ENCODE measurements at places on chromosomes 3 and 15.

DNA sequence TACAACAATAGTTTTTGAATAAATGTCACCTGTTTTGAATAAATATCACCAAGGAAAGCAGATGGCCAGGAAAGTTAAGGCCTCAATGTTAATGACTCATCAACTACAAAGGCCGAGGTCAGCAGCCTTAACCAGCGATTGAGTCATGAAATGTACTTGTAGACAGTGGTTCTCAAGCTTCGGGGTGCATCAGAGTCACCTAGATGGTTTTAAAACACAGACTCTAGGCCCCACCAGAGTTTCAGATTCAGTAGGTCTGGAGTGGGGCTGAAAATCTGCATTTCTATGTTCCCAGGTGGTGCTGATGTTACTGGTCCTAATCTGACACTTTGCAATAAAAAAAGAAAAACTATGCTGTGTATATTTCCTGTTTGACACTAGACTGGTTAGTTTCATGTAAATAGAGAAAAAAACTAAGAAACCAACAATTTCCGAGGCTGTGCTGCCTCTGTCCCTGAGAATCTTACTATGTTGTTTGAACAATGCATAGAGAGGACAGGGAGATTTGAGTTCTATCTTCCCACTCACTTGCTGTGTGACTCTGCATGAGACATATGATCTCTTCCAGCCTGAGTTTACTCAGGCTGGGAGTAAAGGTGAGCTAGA is 9.8 kb downstream of the RAB27A start:
- DNase-seq, result no peak

DNA sequence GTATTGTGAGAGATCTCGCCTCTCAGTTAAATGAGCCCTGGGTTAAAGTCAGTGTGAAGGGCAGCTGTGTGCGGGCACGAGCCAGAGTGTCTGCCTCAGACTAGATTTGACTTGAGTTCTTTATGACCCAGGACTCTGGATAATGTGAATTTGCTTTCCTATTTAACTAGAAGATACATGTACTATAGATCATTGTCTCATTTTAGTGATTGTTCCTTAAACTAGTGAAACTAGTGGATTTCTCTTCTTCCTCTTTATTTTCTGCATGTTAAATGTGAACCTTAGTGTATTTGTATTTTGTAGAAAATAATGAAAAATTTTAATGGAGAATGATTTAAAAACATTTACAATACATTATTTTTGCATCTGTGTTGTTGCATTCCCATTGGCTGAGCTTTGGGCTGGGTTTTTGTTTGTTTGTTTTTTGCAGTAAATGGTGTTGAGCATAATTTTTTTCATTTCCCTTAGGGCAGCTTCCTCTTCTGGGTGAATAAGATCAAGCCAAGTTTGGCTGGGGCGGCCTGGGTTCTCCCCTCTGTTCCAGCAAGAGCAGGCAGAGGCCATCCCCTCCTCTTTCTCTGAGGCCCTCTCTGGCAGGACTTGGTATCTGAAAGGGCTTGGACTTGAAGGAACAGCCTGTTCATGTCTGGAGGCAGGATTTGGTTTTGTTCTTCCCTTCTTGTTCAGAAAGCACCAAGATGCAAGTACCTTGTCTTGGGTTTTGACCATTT is 15.0 kb downstream of the GCSAM start:
- DNase-seq, result no peak

GRCh38 chr15:55942332-55942731 is 51.1 kb downstream of the NEDD4 start:
- no peak for DNase-seq

DNA sequence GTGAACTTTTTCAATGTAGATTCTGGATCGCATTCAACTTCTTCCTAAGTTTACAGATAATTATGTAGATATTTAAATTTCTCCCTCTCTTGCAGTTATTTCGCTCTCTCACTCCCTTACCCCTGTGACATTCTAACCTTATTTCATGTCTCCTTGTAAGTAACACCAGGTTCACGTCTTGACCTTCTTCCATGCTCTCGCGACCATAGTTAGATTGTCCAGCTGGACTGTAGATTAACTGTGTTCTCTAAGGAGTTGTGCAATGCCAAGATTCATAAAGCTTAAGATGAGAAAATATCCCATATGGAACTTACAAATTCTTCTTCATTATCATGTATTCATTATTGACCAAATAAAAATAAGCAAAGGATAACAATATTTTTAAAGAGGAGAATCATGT is 430.5 kb downstream of the GABRG3 start:
- DNase-seq, result no peak

GRCh38 chr3:88061746-88062145 is 2.7 kb downstream of the ZNF654 start:
- DNase-seq, result no peak

- no peak for DNase-seq
Measured at GRCh38 chr15:100520132-100520921, 8.4 kb downstream of the CERS3 start.

DNA sequence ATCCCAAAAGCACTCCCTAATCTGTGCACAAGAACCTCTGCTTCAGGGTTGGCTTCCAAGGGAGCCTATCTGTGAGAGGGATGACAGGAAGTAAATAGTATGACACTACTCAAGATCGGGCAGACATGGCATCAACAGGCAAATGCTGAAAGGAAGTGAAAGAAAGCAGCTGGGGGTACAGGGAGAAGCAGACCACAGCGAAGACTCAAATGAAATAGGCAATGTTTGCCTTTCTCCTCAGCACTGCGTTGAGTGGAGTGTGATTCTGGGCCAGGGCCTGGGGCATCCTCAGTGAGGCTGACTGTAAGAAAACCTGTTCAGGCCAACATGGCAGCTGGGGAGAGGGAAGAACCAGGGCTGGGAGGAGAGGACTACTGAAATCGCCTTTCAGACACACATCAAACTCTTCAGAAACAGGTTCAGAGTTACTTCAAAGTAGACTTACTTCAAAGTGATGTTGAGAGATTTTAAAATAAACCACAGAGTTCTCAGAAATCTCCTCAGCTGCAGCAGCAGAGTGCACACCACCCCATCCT is 96.6 kb downstream of the SLC9A9 start:
- DNase-seq, result no peak

- no peak for DNase-seq
Measured at GRCh38 chr15:55407498-55408011, 604 bp downstream of the CCPG1 start.

DNA sequence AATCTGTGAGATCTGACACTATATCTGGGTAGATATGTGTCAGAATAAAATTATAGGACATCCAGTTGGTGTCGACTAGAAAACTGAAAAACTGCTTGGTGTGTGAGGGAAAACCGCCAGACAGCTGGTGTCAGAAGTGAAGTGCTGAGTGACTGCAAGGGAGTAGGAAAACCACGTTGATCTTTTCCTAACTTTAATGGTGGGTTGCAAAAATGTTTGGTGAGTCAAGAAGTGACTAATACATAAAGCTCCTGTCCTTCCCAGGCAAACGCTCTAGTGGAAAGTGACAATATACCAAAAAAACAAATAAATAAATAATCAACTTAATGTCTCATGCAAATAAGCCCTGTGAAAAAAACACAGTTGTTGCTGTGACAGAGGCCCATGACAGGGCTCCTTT is 7.3 kb upstream of the CD96 start:
- no peak for DNase-seq

DNA sequence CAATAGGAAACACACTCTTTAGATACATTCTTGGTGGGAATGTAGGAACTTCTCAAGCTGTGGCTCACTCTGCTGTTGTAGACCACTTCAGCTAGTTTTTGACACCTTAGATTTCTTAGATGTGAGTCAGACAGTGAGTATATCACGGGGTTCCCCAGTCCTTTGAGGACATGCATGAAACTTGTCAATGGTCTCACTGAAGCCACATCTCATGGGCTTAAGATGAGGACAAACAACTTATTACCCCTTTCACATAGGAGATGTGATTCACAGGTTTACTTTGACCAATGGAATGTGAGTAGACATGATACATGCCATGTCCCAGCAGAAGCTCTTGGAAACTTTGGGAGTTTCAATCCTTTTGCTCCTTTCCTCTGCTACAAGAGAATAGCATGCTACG is 325.5 kb downstream of the CHST2 start:
- DNase-seq, result no peak

- DNase-seq, result no peak
Measured at GRCh38 chr3:13207578-13207922, 134.3 kb upstream of the IQSEC1 start.

GRCh38 chr15:86846036-86846435 is 766.4 kb downstream of the AGBL1 start:
- DNase-seq, result no peak

DNA sequence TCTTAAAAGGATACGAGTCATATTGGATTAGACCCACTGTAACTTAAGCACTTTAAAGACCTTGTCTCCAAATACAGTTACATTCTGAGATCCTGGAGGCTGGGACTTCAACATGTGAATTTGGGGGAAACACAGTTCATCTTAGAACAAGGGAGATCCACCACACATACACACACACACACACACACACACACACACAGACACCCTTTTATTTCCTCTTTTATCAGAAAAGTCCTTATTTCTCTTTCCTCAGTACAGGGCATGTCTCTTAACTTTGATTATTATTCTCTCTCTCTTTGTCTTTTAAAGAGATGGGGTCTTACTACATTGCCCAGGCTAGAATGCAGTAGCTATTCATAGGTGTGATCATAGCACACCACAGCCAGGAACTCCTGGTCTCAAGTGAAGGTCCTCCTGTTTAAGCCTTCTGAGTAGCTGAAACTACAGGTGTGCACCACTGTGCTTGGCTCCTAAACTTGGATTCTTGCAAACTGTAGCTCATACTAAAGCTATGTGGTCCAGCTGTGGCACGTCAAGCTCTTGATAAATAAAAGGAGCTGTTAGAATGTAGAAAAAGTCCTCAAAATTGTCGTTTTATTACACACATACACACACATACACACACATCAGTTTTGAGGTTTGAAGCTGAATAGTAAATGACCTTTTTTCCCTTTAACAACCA is 7.4 kb downstream of the GOLM2 start:
- no peak for DNase-seq

DNA sequence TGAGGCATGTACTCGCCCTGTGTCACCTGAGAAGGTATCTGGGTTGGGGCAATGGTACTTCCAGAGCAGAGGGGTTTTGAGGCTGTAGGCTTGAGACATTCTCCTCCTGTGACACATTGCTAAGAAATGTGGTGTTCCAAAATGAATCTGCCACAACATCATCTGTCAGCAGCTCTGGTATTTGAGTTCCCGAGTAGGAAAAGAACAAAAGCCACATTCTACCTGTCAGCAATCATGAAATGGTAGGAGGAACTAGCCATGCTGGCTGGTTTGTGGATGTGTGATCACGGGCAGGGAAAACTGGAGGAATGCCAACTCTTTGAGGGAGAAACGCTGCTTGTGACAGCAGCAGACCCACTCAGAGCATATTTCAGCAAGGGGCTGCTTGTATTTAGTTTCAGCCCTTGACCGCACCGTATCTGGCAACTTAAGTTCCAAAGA is 579.4 kb upstream of the TBL1XR1 start:
- no peak for DNase-seq

DNA sequence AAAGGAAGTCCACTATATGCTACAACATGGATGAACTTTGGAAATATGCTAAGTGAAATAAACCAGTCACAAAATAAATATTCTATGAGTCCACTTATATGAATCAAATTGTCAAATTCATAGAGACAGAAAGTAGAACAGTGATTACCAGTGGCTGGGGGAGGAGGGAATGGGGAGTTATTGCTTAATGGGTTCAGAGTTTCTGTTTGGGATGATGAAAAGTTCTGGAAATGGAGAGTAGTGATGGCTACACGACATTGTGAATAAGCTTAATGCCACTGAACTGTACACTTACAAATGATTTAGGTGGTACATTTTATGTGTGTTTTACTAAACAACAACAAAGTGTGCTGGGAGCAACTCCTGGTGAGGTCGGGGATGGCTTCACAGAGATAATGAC is 38.1 kb downstream of the HOMER2 start:
- DNase-seq, result no peak

- peak; percentile 31 for DNase-seq
Measured at GRCh38 chr15:63891079-63891767, 57.5 kb upstream of the HERC1 start.

GRCh38 chr3:99938270-99938911 is 120.7 kb downstream of the CMSS1 start:
- DNase-seq, result no peak

GRCh38 chr15:78429477-78429876 is 8.5 kb upstream of the IREB2 start:
- DNase-seq, result no peak

DNA sequence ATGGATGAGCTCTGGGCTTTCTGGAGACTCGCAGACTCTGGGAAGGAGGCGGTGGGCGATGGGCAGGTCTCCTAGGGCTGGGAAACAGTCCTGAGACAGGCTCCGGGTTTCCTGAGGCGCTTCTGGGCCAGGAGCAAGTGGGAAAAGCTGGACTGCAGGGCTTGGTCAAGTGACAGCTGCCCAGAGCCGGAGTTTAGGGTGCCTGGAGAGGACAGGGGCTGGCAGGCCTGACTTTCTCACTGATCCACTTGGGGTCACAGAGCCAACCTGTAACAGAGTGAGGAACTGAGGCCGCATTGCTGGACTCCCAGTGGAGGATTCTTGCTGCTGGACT is 107.9 kb downstream of the APBA2 start:
- DNase-seq, result no peak

GRCh38 chr15:61195116-61196002 is 33.7 kb downstream of the RORA start:
- DNase-seq, result no peak

DNA sequence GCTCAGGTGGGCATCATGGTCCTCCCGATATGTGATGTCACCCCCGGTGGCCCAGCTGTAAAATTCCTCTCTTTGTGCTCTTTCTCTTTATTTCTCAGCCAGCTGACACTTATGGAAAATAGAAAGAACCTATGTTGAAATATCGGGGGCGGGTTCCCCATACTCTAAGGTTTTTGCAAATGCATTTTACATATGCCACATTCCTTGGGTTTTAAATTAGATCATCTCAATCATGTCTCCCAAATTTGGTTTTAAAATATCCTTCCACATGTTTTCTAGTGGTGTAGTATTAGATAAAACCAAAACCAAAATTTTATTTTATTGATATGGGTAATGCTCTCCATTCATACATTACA is 4.4 kb upstream of the TMEM62 start:
- no peak for DNase-seq

GRCh38 chr15:78216276-78217104 is 17.9 kb downstream of the ACSBG1 start:
- no peak for DNase-seq

GRCh38 chr15:39365161-39365560 is 215.7 kb upstream of the THBS1 start:
- DNase-seq, result no peak

DNA sequence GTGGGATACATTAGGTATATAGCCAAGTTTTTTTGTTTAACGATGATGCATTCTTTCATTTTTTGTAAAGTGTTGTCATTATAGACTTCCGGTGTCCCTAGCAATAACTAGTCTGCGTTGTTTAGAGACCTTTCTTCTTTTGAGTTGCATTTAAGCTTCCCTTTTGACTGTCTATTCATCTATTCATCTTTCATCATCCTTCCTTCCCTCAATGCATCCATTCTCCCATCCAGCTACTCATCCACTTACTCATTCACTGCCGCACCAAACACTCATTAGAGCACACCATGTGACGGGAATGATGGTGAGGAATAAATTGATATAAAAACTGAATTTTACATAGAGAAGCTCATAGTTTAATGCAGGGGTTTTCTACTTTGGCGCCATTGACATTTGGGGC is 32.9 kb downstream of the OR4F15 start:
- no peak for DNase-seq

- no peak for DNase-seq
Measured at GRCh38 chr3:187310226-187310625, 18.7 kb upstream of the MASP1 start.
